CD8-positive, alpha-beta memory T cell (primary cell): ENCODE measurements at places on chromosomes 2 and 18. TPM values are rescaled to one million over a fixed set of nuclear protein-coding genes. Genes with fewer than 3 reads are reported as not detected.
A peak's percentile ranks its signal among the peaks of the same experiment; 100 is the strongest.

INPP5D gene
- 146 TPM for polyA plus RNA-seq

GATA6 gene
- 0.32 TPM for polyA plus RNA-seq

MDH1 gene
- 241 TPM for polyA plus RNA-seq

DNA sequence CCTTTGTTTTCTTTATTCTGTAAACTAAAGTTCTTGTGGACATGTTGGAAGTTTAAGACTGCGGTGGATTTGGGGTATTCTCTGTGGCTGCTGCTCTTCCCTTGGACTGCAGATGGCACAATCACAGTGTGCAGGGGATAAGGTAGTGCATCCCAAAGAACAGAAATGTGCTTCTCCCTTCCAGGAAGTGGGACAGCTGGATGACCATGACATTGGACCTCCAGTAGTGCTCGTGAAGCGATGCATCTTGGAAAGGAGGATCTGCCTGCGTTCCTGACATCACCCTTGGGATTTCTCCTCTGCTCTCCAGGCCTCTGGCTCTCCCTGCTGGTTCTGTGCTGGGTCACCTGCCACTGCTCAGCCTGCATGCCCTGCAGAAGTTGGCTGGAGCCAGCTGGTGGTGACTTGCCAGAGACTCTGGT is 109.9 kb downstream of the SLC4A3 start:
- no peak for DNase-seq
- H3K27ac ChIP-seq = no peak overlapping the region
- H3K4me1 ChIP-seq = no peaks in the 10 kb centered on the region
- H3K27me3 ChIP-seq = no peaks in the 10 kb centered on the region

GRCh38 chr2:179140571-179140970 is 90.6 kb upstream of the CCDC141 start:
- DNase-seq = no peak
- no peaks in the 10 kb centered on the region for H3K36me3 ChIP-seq

- DNase-seq = no peak
- H3K27ac ChIP-seq = peak overlapping the region; percentile 92
- H3K4me3 ChIP-seq = peak overlapping the region; percentile 91
- H3K4me1 ChIP-seq = peaks cover 31% of the 10 kb centered on the region
- H3K27me3 ChIP-seq = no peaks in the 10 kb centered on the region
These were observed 872 bp downstream of the ASB1 start for GRCh38 chr2:238427435-238428162.

- no peaks in the 10 kb centered on the region for H3K27me3 ChIP-seq
- H3K27ac ChIP-seq = no peak overlapping the region
- no peak overlapping the region for H3K4me3 ChIP-seq
- no peaks in the 10 kb centered on the region for H3K4me1 ChIP-seq
These were observed 287.2 kb upstream of the FN1 start for GRCh38 chr2:215722986-215723630.

GRCh38 chr2:188765522-188766470 is 208.4 kb upstream of the COL3A1 start:
- no peak overlapping the region for H3K4me3 ChIP-seq
- no peaks in the 10 kb centered on the region for H3K4me1 ChIP-seq
- no peaks in the 10 kb centered on the region for H3K27me3 ChIP-seq
- no peak overlapping the region for H3K27ac ChIP-seq

DNA sequence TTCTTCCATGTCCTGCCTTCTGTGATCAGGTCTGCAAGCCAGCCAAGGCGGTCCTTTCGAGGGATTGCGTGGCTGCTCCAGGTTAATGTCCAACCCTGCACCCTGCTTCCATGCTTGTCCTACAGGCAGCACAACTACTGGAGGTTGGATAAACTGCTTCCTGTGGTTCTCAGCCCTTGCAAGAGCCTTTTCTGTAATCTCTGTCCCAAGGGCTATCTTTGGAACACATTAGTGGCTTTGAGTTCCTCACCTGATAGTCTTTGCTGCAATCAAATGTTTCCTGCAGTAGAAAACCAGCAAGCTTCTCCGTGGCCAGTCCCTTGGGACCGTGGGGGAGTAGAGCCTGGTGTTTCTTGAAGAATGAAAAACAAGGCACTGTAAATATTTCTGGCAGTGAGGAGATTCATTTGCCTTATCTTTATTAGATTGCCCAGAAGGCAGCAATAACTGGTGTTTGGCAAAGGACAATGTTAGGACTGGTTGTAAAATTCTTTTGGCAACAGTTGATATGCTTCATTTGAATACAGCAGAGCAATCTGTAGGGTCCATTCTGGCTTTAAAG is 214.4 kb downstream of the FHOD3 start:
- H3K27ac ChIP-seq = no peak overlapping the region
- no peaks in the 10 kb centered on the region for H3K27me3 ChIP-seq
- DNase-seq = no peak
- H3K4me1 ChIP-seq = no peaks in the 10 kb centered on the region
- no peak overlapping the region for H3K4me3 ChIP-seq
- no peaks in the 10 kb centered on the region for H3K36me3 ChIP-seq

DNA sequence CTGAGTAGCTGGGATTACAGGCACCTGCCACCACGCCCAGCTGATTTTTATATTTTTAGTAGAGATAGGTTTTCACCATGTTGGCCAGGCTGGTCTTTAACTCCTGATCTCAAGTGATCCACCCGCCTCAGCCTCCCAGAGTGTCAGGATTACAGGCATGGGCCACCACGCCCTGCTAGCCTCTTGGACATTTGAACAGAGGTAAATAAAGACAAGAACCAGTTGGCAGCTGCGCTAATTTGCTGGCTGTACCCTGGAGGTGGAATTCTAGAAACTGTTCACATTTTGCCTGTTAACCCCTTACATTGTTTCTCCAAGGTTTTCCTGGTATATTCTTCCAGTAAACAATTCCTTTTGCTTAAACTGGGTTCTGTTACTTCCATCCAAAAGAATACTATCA is 132.9 kb downstream of the CDH2 start:
- H3K4me1 ChIP-seq = no peaks in the 10 kb centered on the region
- H3K4me3 ChIP-seq = no peak overlapping the region
- H3K27me3 ChIP-seq = no peaks in the 10 kb centered on the region
- DNase-seq = no peak
- H3K27ac ChIP-seq = no peak overlapping the region
- no peaks in the 10 kb centered on the region for H3K36me3 ChIP-seq

GRCh38 chr2:200305797-200306195 is 697 bp upstream of the SPATS2L start:
- peaks cover 5% of the 10 kb centered on the region for H3K4me1 ChIP-seq
- no peaks in the 10 kb centered on the region for H3K36me3 ChIP-seq
- no peaks in the 10 kb centered on the region for H3K27me3 ChIP-seq
- peak overlapping the region; percentile 53 for H3K4me3 ChIP-seq
- DNase-seq = peak; percentile 46
- peak overlapping the region; percentile 33 for H3K27ac ChIP-seq

- no peaks in the 10 kb centered on the region for H3K36me3 ChIP-seq
- H3K4me1 ChIP-seq = no peaks in the 10 kb centered on the region
- H3K27ac ChIP-seq = no peak overlapping the region
- H3K27me3 ChIP-seq = no peaks in the 10 kb centered on the region
- no peak overlapping the region for H3K4me3 ChIP-seq
These were observed 271.5 kb upstream of the LYPD1 start for GRCh38 chr2:132941296-132942020.

DNA sequence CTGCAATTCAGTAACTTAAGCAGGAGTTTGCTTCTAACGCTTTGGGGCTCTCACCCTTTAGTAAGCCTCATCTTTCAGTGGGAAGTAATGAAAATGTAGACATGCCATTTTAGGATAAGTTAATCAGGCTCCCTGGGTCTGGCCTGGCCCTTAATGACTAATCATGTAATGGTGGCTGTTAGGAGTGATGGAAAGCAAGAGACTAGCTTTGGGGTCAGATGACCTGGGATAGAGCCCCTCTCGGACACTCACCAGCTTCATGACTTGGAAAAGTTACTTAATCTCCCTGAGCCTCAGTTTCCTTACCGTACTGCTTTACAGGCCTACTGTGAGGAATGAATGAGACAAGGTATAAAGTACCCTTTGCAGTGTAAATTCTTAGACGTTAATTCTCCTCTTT is 194.4 kb downstream of the LPIN1 start:
- no peaks in the 10 kb centered on the region for H3K27me3 ChIP-seq
- peaks cover 12% of the 10 kb centered on the region for H3K4me1 ChIP-seq
- no peak for DNase-seq
- peak overlapping the region; percentile 38 for H3K27ac ChIP-seq
